ENCODE measurements at places on chromosomes 6 and 20.

- no peak for DNase-seq
Measured at GRCh38 chr20:44692932-44693480, 22.2 kb upstream of the CCN5 start.

DNA sequence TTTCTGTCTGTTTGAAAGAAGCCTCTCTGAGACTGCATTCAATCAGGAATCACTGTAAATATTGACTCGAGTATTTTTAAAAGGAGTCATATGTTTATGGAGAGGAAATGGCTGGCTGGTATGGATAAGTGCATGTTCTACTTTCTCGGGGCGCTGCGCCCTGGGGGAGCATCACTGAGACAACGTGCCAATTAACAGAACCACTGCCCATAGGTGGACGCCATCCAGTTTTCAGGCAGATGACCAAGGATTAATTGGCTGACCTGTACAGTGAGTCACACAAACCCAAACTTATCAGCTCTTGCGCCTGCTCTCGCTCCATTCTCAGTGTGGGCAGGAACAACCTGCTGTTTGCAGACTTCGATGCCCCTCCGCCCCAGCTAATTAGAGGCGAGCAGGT, 571.2 kb downstream of the QKI start:
- DNase-seq, result no peak

GRCh38 chr6:131754088-131754487, 43.3 kb upstream of the CTAGE9 start:
- no peak for DNase-seq

DNA sequence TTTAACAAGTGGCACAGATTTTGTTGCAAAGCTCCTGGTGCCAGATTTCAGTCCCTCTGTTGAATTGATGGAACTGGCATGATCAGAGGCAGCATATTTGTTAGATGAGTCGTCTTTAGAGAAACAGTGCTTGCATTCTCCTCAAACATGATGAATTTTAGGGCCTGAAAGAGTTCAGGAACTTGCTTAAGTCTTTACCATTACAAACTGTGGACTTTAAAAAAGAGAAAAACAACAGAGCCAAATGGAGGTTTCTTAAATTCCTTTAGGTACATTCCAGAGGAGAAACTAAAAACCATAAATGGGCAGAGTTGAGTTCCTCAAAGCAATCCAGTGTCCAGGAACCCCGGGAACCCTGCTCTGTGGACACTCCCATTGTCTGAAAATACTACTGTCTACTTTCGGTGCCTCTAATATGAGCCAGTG, 2.5 kb downstream of the GTF2H5 start:
- DNase-seq, result no peak

DNA sequence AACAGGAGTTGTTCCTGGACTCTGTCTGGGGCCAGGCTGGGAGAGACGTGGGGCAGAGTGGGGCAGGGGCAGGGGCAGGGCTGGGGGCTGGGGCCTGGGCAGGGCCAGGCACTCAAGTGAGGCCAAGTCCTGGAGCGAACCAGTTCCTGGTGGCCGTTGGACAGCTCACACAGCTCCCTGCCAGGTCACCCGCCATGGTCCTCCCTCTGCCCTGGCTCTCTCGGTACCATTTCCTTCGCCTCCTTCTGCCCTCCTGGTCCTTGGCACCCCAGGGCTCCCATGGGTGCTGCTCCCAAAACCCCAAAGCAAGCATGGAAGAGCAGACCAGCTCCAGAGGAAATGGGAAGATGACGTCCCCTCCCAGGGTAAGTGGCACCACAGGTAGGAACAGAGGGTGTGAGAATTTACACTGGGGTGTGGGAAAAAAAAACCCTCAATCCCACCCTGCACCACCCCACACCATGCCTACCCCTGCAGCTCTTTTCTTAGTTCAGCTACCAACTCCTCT, at the start of gene MCCD1:
TSS of gene MCCD1 (plus strand) at position 142 of the 508 bp plus-strand sequence. CDS start at position 195, 53 bp downstream.
- no peak for DNase-seq

- no peak for DNase-seq
Measured at GRCh38 chr6:160408528-160408927, 60.4 kb downstream of the SLC22A3 start.

- DNase-seq, result no peak
Measured at GRCh38 chr6:329888-330691, 37.8 kb downstream of the DUSP22 start.

- no peak for DNase-seq
Measured at GRCh38 chr6:143586557-143586956, 75.0 kb upstream of the FUCA2 start.

DNA sequence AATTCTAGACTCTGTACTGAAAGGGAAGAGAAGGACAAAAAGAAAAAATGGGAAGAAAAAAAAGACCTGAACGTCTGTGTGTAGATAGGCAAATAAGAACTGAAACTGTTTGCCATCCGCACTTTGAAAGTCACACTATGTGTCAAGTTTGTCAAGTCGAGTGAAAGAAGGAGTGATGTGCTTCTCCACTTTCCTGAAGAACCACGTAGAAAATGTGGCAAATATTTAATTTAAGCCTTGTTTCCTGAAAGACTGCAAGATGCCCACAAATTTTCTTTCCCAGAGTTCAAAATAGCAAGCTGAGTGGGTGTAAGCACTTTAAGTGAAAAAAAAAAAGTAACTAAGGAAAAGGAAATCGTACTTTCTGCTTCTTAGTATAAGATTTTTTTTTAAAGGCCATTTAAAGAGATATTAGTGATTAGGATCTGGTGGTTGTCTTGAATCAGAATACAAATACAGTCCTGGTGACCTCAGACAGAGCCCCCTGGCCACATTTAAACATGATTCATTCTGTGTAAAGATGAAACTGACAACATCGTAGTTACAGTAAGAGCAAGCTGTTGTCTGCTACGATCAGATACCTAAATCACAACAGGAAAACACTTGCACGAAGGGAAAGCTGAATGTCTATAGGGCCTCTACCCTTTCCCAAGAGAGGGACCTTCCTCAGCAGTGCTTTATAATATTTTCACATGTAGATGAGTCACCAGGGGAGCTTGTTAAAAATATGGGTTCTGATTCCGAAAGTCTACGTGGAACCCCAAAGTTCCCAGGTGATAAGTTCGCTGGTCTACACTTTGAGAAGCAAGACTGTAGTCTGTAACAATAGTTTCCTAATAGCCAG, 102.3 kb downstream of the HIVEP2 start:
- no peak for DNase-seq

GRCh38 chr20:20505554-20505953, 137.7 kb downstream of the INSM1 start:
- DNase-seq, result no peak

GRCh38 chr20:48143435-48144081, 358.3 kb upstream of the SULF2 start:
- DNase-seq, result no peak

DNA sequence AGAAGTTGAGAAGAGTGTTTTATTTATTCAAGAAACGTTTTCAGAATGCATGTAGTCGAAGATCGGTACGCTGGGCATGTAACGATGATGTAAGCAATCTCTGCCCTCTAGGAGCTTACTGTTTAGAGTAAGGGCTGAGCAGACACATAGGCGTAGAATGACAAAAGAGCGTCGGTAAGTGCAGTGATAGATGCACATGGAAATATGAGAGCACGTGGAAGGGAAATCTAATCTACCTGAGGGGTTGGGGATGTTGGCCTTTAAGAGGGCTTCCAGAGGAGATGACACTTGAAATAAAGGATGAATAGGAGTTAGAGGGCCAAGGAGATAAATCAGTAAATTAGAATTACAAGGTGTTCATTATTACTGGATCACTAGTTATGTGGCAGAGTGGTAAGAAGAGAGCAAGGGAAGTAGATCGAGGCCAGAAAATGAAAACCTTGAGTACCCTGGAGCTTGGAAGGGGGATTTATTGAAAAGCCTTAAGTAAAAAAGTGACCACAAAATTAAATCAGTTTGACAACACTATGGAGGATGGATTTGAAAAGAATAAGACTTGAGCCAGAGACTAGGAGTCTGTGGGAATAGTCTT, 782 bp downstream of the TRMT11 start:
- no peak for DNase-seq

DNA sequence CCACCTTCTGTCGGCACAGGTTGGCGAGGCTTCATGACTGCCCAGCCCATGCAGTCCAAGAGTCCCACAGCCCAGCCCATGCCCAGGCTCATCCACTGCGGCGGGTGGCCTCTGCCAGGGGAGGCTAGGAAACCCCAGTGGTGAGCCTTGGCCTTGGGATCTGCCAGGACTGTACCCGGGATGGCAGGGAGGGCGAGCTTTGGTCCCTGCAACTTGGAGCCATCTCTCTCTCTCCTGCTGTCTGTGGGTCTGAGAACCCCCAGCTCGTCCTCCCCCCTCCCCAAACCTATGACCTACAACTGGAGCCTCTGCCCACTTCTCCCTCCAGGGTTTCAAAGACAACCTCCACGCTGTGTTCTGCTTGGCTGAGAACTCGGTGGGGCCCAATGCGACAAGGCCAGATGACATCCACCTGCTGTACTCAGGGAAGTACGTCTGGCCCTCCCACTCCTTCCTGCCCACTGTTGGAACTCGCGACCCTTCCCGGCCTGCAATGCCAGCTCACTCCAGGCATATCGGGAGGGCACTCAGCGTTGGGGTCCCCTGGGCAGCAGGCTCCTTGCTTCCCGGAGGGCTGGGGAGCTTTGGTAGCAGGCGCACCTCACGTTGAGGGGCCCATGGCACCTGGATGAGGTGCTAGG, 19.7 kb downstream of the NPEPL1 start:
- DNase-seq, result no peak

DNA sequence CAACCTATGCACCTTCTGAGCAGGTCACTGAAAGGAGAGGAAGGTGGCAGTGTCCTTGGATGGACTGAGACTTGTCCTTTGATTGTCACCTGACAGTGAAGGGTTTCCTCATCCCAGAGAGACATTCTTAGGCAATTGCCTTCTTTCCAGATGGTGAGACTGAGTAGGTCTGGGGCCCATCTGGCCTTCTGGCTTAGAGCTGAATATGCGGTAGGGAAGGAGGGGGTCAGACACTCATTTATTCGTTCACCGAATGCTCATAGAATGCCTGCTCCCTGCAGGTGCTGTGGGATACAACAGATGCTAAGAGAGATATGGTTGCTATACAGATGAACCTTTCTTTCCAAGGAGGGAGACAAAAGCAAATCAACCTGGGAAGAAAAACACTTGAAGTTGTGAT, 76.8 kb downstream of the BMP6 start:
- DNase-seq, result no peak

DNA sequence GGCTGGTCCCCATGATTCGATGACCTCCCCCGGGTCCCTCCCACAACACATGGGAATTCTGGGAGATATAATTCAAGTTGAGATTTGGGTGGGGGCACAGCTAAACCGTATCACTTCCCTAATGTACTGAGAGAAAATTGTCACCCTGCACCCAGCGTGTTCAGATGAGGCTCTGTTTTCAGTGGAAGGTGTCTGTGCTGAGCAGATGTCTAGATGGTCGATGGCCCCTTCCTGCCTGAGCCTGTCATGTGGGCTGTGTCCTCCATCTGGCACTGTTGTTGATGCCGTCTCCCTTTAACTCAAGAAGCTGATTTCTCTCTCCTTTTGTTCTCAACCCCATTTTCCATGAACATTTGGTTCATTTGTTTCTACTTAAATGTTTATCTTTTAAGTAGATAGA, 37.0 kb downstream of the TMEM181 start:
- no peak for DNase-seq

- no peak for DNase-seq
Measured at GRCh38 chr6:124671324-124671723, 290.9 kb upstream of the RNF217 start.

DNA sequence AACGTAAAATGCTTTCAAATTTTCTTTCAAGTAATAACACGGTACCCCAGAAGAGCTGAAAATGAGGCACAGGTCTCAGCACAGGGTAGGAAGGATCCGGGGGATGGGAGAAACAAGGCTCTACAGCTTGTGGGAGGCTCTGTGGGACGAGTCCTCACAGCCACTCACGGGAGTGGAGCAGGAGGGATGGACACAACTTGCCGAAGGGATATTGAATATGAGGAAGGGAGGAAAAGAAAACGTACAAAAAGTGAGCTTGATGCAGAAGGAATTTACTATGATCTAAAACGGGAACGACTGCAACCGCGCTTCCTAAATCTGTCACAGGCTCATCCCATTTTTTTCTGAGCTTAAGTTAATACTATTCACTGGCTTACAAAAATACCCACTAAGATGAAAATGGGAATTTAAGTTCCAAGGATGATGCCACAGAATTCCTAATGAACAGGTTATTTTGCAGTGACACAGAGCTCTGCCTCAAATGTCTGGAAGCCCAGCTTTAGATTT, 72.9 kb downstream of the FYN start:
- DNase-seq, result no peak

GRCh38 chr6:109301418-109301817, 80.8 kb downstream of the CD164 start:
- DNase-seq, result no peak

GRCh38 chr6:99790679-99791078, 184.0 kb downstream of the PRDM13 start:
- no peak for DNase-seq

GRCh38 chr6:116437656-116438055, 23.5 kb upstream of the CALHM6 start:
- no peak for DNase-seq

- no peak for DNase-seq
Measured at GRCh38 chr6:137013738-137014602, 30.8 kb downstream of the IL20RA start.

- DNase-seq, result no peak
Measured at GRCh38 chr20:36745234-36745926, 510 bp downstream of the NDRG3 start.

- no peak for DNase-seq
Measured at GRCh38 chr6:163793011-163793983, 378.8 kb downstream of the QKI start.

- no peak for DNase-seq
Measured at GRCh38 chr6:106249658-106250057, 75.9 kb downstream of the ATG5 start.
